ENCODE measurements at places on chromosomes 3 and 15.

DNA sequence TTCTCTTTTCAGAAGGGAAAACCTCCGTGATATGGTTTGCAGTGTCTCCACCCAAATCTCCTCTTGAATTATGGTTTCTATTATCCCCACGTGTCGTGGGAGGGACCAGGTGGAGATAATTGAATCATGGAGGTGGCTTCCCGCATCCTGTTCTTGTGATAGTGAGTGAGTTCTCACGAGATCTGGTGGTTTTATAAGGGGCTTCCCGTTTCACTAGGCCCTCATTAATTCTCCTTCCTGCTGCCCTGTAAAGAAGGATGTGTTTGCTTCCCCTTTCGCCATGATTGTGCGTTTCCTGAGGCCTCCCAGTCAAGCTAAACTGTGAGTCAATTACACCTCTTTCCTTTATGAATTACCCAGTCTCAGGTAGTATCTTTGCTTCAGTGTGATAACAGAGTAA, 692.7 kb upstream of the GRM7 start:
- DNase-seq, result no peak

DNA sequence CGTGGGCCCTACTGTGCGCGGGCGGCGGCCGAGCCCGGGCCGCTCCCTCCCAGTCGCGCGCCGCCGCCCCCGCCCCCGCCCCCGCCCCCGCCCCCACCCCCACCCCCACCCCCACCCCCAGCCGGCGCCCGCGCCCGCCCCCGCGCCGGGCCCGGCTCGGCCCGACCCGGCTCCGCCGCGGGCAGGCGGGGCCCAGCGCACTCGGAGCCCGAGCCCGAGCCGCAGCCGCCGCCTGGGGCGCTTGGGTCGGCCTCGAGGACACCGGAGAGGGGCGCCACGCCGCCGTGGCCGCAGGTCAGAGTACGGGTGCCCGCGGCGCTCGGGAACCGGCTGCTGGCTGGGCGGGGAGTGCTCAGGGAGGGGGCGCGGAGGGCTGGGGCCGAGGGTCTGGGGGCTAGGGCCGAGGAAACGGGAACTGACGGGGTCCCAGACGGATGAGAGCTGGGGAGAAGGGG, 1.1 kb upstream of the PPARG start:
- DNase-seq, result no peak

- no peak for DNase-seq
Measured at GRCh38 chr3:178236555-178237277, 299.5 kb upstream of the KCNMB2 start.

DNA sequence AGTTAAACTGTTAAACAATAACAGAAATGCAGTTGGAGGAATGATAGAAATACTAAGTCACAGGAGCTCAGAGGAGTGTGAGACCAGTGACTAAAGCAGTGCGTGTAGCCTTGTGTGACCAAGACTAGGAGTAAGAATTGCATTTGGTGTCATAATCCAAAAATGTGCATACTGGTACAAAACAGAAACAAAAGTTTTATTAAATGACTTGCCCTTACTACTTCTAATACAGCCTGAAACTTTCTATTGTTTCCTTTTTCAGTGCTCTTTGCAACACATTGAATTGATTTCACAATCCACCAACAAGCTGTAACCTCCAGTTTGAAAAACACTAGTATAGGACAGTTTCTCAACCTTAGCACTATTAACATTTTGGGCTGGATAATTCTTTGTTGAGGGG, 17.1 kb downstream of the SNX1 start:
- no peak for DNase-seq

DNA sequence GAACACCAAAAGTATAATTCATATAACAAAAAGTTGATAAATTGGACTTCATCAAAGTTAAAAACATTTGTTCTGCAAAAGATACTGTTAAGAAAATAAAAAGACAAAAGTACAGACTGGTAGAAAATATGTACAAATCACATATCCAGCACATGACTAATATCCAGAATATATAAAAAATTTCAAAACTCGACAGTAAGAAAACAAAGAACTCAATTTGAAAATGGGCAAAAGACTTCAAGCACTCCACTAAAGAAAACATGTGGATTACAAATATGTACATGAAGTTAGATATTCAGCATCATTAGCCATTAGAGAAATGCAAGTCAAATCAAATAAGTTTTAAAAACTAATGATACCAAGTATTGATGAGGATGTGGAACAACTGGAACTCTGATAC, 6.7 kb downstream of the GK5 start:
- DNase-seq, result no peak

- DNase-seq, result no peak
Measured at GRCh38 chr15:74383695-74384565, 16.5 kb upstream of the CYP11A1 start.

GRCh38 chr15:44712346-44713005, 1.2 kb downstream of the B2M start:
- DNase-seq, result no peak

- DNase-seq, result no peak
Measured at GRCh38 chr3:189631409-189631808, 220 bp downstream of the TP63 start.

- DNase-seq, result peak; percentile 17
Measured at GRCh38 chr3:148075771-148076716, 621.7 kb upstream of the AGTR1 start.

DNA sequence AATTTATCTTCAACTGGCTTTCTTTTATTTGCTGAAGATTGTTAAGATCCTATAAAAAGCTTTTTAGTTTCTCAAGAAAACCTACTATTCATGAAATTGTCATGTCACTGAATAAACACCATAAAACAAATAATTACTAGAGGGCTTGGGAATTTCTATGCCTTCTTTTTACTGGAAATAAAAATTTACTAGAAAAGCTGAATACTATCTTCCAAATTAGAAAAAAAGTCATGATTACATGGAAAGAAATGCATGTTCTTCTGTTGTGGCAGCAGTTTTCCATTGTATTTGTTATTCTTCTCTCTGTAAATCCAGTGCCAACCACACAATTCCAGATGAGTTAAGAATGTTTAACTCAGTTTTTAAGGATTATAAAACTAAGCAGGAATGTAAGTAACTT, 153.8 kb downstream of the RAP2B start:
- no peak for DNase-seq

DNA sequence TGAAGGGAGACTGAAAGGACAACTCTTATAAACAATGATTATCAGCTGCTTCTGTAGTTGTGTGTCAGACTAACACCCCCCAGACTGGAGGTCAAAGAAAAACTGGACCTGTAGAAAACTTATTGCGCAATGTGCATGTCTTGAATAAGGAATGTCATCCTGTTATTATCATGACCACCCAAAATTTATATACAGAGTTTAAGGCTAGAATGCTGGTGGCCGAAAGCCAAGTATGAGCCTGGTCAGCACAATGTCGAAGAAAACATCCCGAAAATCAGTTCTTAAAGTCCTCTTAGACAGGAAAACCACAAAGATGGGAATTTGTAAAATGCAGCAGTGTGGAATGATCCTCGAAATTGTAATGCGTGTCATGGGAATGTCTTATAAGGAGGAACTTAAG, 29.3 kb downstream of the RFTN1 start:
- no peak for DNase-seq

- DNase-seq, result no peak
Measured at GRCh38 chr3:128281056-128281455, 127.8 kb downstream of the EEFSEC start.

GRCh38 chr3:1902416-1902815, 196.2 kb upstream of the CNTN4 start:
- no peak for DNase-seq

DNA sequence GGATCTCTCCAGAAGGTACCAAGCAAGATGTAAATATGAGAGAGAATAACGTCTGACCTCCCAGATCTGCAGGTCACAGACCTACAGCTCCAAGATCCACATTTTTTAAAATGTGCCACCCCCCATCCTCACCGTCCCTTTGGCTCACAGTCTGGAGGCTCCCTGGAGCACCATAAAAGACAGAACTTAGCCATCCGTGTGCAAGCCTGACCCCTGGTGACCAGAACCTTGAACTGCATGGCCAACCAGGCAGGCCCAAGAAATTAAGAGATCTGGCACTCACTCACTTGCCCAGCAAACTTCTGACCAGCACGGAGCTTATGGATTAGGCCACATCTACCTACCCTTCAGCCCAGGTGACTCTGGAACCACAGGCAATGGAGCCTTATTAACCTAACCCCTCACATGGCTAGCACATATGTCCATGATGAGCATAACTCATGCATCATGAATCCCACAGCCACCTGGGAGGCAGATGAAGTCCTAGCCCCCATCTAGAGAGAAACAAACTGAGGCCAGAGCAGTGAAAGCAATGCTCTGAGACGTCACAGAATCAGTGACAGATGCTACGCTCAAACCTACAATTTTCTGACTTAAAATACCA, 275.3 kb downstream of the UACA start:
- no peak for DNase-seq

- DNase-seq, result no peak
Measured at GRCh38 chr3:100635273-100635701, 25.9 kb downstream of the ADGRG7 start.

- DNase-seq, result no peak
Measured at GRCh38 chr15:24150542-24150941, 463.4 kb upstream of the NDN start.

GRCh38 chr3:17745301-17745700, 2.9 kb upstream of the TBC1D5 start:
- no peak for DNase-seq

GRCh38 chr3:186806089-186807055, at the start of gene RFC4:
RFC4 (minus strand) TSS chr3:186806482; CDS start chr3:186804713, 1,769 bp downstream.
- peak; percentile 68 for DNase-seq

DNA sequence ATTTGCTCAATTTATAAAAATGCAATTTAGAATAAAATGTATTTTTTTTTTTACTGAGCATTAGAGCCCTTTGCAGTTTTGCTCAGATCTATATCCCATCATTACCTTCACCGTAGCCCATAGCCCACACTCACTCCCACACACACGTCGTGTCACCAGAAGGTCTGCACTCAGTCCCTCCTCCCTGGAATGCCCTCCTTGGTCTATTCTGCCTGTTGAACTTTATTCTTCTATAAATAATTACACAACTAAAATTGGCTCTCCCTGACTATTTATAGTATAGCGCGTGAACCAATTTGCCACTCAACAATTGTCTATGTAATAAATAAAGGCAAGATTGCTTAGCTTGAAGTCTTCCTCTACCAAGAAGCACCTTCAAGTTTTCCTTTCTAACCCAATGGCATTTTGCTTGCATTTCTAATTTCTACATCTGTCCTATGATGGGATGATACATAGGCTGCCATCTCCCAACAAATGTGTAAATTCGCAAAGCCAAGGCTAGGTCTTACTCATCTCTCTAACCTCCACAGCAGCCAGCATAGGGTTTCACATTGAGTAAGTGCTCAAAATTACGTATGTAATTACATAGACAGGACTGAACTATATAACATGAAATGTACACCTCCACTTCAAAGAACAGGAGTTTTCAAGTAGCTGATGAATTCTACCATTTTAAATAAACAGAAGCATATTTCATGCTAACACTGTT, 172.0 kb upstream of the HES1 start:
- no peak for DNase-seq

DNA sequence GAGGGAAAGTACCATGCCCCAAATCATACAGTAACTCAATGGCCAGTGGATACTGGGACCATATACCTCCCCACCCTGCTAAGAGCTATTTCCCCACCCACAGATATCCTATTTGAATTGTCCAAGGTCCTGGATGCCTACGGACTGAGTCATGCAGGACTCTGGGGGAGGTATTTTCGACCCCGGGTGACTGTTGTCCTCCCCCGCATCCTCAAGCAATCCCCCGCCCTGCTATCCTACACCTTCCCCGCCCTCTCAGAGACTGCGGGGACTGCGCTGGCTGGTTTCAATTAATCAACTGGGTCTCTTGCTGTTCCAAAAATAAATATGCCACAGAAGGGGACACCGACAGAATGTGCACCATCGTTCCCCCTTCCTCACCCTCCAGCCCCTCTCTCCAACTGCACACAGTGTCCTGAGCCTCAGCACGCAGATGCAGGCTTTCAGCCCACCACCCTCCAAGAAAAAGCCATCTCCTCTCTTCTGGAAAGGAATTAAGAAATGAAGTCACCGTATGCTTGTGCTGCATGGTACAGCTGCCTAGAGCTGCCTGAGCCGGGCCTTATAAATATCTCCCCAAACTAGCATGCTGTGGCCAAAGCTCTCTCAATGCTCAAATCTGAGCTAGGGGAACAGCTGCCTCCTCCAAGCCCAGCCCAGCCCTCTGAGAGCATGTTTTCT, 8.1 kb downstream of the CAV3 start:
- DNase-seq, result no peak

DNA sequence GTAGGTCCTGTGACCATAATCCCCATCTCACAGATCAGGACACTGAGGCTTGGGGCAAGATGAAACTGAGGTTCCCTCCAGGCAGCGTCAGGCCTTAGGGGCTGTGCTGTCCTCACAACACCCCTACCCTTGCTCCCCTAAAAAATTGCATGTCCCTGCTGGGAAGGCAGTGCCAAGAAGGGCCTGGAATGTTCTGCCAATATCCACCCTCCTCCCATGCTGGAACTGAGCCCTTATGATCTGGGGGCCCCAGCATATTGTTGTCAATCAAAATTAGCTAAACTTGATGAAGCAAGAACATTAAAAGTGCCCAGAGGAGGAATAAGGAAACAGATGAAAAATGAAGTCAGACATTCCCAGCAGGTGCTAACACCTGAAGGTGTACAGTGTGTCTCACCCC, 13.4 kb upstream of the RTP3 start:
- no peak for DNase-seq

DNA sequence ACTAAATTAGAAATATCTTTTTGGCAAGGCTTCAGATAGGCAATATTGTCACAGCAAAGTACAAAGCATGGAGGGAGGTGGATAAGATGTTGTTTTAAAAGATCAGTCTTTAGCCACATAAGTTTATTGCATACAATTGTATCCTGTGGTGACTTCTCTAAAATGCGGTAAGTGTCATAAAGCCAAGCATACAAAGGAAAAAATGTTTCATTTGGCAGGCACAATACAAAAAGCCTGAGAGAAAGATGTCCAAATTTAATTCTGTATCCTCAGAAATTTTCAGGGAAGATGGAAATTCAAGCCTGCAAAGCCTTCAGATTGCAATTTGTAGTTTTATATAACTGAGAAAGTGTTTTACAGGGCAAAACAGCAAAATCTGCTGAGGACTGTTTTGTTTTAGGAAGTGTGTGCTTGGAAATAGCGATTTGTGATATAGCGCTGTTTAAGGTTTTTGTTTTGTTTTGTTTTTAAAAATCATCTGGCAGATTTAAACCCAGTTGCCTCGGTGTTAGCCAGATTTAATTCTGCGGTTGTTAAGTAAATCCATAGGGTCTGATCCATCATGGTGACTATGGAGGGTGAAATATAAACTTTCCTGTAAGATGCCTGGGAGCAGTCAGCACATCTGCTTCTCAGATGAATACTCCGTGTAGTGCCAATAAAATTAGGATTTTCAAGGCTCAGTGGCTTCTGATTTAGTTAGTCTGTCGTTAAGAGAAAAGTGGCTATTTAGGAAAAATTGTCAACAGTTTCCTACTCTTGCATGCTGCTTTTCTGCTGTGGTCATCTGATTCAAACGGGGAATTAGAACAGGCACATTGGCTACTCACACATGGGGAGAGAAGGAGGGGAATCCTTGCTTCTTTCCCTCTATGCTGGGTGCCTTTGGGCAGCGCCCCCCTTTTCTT, 8.0 kb downstream of the KAT2B start:
- DNase-seq, result no peak
